ENCODE measurements at places on chromosomes 16 and 17.

DNA sequence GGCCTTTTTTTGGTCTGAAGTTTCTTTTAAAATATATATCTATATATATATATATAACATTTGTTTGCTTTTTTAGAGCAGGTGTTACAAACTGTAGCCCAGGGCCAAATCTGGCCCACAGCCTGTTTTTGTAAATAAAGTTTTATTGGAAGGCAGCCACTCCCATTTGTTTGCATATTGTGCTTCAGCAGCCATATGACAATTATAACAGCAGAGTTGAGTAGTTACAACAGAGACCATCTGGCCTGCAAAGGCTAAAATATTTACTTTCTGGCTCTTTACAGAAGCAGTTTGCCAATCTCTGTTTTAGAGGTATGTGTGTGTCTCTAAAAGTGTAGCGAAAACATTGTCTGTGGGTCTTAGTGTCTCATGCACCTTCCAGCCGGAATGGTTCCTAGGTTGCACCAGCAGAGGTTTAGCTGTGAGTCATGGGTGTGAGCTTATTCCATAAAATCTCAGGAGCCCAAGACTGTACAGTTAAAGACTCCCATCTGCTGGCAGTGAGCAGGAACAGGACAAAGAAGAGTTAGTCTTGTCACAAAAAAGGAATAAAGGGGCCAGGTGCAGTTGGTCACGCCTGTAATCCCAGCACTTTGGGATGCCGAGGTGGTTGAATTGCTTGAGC, 23.8 kb downstream of the LCMT1 start:
- DNase-seq, result peak; percentile 17

DNA sequence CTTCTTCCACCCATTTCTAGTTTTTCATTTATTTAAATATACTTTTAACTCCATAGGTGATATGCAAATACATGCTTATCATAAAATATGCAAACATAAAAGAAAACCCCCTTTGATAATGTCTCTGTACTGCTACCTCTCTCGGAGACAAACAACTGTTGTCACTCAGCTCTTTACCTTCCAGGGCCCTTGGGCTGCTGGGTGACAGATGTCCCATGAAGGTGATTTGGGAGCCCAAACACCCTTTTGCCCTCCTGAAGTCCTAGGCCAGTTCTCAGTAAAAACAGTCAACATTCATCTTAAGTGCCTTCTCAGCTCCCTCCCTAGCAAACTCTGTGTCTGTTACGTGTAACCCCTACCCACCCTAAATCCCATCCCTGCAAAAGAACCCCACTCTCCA, 37.5 kb downstream of the CHD9 start:
- DNase-seq, result no peak

DNA sequence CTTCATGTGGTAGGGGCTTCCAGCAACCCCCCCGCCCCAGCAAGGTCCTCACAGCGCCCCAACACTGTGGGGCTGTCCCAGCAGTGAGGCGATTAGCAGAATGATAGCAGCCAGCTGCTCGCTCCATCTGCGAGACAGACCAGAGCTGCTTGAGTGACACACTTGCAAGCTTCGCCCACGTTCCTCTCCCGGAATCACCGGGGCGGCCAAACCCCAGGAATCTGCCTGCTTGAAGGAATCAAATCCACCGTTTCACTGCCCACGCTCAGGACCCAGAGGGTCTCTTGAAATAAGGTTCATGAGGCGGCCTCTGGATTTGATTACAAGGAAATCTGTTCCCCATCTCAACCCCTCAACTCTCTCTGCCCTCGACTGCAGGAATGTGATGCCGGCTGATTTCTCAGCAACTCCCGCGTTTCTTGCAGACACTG, 356.0 kb downstream of the C16orf95 start:
- no peak for DNase-seq

DNA sequence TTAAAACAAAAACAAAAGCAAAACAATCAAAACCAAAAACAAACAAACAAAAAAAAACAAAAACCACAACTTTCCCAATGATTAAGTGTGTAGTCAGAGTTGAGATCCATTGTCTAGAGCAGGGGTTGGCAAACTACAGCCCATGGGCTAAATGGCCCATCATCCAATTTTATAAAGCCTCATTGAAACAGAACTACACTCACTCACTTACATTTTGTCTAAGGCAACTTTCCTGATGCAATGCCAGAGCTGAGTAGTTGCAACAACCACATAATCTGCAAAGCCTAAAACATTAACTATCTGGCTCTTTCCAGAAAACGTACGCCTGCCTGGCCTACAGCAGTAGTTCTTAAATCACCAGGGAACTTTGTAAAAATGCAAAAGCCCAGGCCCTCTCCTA, 124.1 kb downstream of the SOX9 start:
- no peak for DNase-seq

GRCh38 chr17:36583787-36584186, 7.9 kb upstream of the DHRS11 start:
- no peak for DNase-seq

GRCh38 chr16:47234-47633, 6.2 kb downstream of the POLR3K start:
- no peak for DNase-seq

GRCh38 chr16:73056921-73057290, 9.0 kb upstream of the ZFHX3 start:
- DNase-seq, result no peak

GRCh38 chr16:13552062-13552959, 367.6 kb upstream of the ERCC4 start:
- no peak for DNase-seq

DNA sequence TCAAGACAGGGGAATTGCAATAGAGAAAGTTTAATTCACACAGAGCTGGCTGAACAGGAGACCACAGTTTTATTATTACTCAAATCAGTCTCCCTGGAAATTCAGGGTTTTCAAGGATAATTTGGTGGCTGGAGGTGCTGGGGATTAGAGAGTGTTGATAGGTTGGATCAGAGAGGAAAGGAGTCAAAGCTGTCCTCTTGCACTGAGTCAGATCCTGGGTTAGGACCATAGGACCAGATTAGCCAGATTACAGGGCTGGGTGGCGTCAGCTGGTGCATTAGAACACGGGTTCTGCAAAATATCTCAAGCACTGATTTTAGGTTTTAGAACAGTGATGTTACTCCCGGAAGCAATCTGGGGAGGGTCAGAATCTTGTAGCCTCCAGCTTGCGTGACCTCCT, 1.8 kb upstream of the NSMCE1 start:
- no peak for DNase-seq

GRCh38 chr16:53773150-53773846, 69.3 kb downstream of the FTO start:
- DNase-seq, result peak; percentile 42

GRCh38 chr16:86727131-86727530, 148.8 kb downstream of the FOXL1 start:
- no peak for DNase-seq

DNA sequence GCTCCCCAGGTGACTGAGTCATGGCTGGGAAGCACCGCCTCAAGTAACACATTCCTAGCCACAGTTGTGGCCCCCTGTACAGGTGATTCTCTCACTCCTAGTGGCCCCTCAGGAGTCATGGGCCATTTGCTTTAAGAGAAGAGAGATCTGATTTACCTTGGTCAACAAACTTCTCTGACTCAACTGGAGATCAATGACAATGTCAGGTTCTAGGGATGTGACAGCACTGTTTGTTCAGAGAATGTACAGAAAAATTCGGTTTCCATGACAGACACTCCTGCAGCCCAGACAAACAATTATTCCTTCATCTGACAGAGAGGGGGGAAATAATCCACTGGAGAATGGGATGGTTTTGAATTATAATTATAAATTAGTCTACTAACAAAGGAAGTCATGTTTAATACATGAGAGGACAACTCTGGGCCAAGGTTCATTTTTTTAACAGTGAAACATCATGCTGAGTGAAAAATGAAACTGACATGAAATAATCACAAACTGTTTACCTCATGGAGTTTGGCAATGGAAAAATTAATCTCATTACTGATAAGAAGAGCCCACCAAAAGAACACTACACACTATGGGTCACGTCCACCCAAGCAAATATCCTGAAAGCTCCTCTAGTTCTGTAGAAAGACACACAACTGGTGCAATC, 9.7 kb downstream of the ERN1 start:
- no peak for DNase-seq

DNA sequence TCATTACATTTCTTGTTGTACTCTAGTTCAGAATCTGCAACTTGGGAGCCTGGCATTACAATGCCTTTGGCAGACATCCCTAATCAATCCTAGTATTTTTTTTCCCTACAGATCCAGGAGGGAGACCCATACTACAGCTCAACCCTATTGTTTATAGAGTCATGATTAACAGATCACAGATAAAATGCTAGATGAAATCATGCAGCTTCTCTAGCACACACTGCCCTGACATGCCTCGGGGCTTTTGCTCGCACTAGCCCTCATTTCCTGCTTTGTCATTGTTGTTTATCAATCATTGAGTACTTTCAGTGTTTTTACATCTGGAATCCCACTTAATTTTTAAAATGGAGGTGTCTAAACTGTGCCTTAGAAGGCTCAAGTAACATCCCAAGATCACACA, 412.5 kb downstream of the CA10 start:
- DNase-seq, result no peak

GRCh38 chr17:38693700-38694329, 11.3 kb upstream of the MLLT6 start:
- peak; percentile 34 for DNase-seq

- no peak for DNase-seq
These were observed 1.9 kb upstream of the YBX2 start for GRCh38 chr17:7296189-7296861.

DNA sequence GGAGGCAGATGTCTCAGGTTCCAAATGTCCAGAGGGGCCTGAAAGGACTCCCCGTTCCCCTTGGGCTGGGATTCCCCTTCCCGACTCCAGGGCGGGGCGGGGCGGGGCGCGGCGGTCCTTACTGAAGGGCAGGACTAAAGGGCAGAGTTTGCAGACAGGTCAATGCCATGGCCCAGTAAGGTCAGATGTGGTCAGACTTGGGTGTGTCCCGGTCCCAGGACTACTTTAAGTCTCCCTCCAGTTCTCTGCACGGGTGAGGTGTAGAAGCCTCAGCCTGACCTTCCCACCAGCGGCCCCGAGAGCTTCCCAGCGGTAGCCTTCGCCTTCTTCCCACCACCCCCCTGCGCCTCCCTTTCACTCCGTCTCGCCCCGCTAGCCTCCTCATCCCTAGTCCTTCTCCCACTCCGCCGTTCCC, 532 bp downstream of the KDM6B start:
- no peak for DNase-seq

GRCh38 chr16:1929105-1929504, 10.9 kb upstream of the HS3ST6 start:
- DNase-seq, result no peak

GRCh38 chr16:324451-325334, 27.8 kb downstream of the AXIN1 start:
- no peak for DNase-seq

GRCh38 chr17:13967416-13967815, 101.9 kb upstream of the COX10 start:
- no peak for DNase-seq
